Stimulated activated CD8-positive, alpha-beta memory T cell treated with anti-CD3 and anti-CD28 coated beads, Interleukin-7, amount 100 ng/mL, for 48 hours (primary cell): ENCODE measurements at places on chromosomes 11 and 22.
A peak's percentile ranks its signal among the peaks of the same experiment; 100 is the strongest.

GRCh38 chr11:72599325-72600117 lies 74.7 kb downstream of the PDE2A start:
- no peak for DNase-seq

DNA sequence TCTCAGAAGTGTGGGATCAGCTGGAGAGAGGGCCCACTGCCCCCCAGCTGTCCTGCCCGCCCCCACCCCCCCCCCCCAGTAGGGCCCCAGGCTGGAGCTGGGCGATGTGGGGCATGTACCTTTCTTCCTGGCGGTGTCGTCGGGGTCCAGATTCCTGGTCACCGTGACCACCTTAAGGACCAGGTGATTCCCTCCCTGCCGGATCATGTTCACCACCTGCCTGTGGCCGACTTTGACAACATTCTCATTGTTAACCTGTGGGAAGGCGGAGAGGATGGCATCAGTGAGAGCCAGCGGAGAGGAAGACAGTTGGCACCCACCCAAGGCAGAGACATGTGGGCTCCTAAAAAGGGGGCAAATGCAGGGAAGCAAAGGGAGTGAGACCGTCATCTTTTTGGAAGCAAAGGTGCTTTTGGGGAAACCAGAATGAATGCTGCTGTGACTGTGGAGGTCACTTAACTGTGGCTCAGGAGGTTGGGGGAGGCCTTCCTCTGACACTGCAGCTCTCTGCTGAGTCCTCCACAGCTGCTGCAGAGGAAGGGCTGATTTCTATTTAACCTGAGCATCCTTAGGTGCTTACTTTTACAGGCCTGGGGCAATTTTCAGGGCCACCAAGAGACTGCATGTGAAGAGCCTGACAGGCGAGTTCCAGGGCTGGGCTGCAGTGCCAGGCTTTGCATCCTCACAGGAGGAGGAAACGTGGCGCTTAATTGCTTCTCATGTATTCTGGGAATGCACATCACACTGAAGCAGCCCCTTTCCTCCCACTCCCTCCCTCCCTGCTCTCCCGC lies 104.5 kb downstream of the CTTN start:
- no peak for DNase-seq

GRCh38 chr11:78952175-78952574 lies 377.5 kb upstream of the NARS2 start:
- no peak for DNase-seq

DNA sequence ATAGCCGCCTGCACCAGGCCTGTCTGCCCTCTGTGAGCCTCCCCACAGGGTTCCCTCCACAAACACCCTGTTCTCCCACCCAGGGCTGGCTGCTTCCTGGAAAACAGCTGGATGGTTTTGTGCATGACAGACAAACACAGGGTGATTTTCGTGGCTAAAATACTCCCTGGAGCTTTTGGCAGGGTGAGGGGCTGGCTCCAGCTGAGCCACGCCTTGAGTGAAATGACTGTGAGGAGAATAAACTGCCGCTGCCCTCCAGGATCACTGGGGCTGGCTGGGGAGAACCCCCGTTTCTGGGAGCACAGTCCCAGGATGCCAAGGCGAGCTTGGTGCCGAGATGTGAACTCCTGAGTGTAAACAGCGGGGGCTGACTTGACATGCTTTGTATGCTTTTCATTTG lies 20.3 kb upstream of the PPP6R3 start:
- no peak for DNase-seq

DNA sequence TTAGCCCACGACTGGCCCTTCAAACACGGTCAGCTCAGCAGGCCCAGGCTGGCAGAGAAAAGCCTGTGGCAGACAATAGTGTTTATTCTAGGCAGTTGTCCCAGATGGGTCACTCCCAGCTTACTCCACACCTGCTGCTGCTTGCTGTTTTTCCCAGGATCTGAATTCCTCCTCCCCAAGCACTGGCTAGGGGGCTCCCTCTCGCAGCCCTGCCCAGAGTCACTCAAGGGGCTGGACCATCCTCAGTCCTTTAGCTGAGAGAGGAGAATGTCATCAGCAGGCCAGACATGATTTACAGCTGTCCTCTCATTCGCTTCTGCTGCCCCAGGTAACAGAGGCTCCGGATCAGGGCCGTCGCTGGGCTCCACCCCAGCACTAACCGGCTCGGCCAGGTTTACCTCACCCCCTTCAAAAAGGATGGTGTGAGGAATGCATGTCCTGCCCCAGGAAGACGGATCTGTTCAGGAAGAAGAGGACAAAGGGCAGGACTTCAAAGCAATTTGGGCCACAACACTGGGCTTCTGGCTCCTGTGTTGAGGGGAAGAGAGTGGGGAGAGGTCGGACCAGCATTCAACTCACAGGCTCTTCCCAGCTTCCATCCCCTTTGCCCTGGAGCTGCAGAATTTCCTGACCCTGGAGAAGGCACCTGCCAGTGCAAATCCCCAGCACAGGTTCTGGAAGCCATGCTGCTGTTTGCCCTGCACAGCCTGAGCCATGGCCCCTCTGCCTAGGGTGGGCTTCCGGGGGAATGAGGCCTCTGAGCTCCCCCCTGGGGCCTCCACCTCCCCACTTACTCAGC lies 59.7 kb upstream of the BARX2 start:
- no peak for DNase-seq

DNA sequence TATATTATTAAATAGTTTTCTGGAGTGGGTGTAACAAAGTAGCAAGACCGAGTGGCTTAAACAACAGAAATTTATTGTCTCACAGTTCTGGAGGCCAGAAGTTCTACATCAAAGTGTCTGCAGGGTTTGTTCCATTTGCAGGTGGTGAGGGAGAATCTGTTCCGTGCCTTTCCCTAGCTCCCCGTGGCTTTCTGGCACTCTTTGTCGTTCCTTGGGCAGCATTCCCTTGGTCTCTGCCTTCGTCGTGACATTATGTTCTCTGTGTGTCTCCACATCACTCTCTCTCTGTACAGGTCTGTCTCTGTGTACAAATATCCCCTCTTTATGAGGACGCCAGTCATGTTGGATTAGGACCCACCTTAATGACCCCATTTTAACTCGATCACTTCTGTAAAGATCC lies 38.2 kb downstream of the LDLRAD3 start:
- DNase-seq = no peak

- peak; percentile 68 for DNase-seq
Measured at GRCh38 chr11:64971421-64972233, at the start of gene MAJIN. TSS of gene MAJIN (minus strand) at chr11:64972108. CDS start at chr11:64959405, 12,703 bp downstream.

GRCh38 chr11:132187386-132187785 lies 817.0 kb downstream of the NTM start:
- no peak for DNase-seq

DNA sequence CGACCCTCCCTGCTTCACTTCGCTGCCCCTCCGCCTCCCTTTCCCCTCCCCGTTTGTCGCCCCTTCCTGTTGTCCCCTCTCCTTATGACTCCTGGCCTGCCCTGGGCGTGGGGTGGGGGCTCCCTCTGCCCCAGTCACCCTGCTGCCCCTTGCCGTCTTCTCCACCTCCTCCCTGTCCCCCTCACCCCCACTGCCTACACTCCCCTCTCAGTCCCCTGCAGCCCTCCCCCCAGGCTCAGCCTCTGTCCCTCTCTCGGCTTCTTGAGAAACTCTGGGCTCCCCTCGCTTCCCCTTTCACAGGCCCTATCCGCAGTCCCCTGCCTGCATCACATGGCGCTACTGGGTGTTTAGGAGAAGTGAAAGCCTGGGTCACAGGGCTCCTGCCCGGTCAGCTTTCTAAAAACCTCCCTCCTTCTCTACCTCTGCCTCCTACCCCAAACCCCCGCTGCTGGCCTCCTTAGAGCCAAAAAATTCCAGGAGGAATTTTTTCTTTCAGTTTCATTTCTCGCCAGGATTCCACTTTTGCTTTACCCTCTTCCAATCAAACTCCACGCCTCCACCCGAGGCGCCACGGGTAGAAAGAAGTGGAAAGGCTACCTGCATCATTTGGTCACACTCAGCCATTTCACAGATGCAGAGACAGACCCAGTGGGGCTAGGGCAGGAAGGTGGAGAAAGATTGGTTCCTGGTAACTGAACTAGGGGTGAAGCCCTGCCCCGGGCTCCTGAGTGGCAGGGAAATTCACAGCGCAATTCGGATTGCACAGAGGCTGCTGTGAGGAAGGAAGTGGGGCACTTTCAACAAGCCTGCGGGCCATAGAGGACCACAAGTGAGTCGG lies at the start of gene SLC15A3:
SLC15A3 (minus strand) TSS at position 273 of the 838 bp plus-strand sequence. CDS start 625 bp downstream, outside the sequence.
- no peak for DNase-seq

- DNase-seq = no peak
Measured at GRCh38 chr11:17244046-17244445, 32.5 kb upstream of the NUCB2 start.

DNA sequence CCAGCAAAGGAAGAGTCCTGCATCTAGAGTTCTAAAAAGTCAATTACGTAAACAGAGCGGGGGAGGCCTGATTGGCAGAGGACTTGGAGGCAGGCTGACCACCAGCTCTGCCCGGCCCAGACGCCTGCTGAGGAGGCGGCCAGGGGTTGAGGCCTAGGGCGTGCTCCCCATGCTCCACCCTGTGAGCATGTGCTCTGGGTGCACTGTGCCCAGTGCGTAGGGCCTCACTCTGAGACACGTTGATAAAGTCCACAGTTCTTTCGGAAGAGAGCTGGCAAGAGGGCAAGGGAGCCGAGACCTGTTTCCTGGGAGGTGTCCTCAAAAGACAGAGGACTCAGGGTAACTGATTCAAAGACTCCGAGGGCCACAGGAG lies 25.2 kb downstream of the GRIK4 start:
- DNase-seq = no peak

DNA sequence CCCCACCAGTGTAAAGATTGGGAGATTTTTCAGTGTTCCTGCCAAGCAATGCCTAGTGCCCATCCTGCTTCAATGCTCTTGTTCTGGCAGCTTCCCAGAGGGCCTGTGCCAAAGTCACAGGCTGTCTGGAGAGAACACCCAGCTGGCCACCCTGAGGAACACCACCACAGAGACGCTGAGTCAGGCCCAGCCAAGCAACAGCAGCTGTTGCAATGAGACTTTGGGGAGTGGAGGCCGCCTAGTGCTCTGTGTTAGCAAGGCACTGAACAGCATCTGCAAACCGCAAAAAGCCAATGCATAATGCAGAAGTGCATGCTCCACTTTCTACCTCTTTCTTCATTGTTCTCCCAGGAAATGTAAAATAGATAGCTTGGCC lies 168.1 kb downstream of the NXPE2 start:
- no peak for DNase-seq

DNA sequence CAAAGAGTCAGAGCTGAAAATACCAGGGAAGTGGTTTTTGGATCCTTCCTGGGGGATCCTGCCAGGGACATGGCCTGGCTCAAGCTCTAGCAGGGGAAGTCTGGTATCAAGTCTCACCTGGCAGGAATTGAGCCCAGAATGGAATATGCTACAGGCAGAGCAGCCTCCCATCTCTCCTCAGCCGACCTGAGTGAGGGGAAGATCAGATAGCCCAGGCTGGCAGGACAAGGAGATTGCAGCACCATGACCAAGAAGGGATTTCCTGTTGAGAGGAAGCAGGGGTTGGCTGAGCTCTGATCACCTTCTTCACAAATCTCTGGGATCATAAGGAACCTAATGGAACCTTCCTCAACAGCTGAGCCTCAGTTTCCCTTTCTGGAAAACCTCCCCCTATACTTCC lies 13.0 kb downstream of the OAF start:
- DNase-seq = no peak

GRCh38 chr22:22735695-22736611 lies 91.5 kb downstream of the GGTLC2 start:
- no peak for DNase-seq

GRCh38 chr11:34926101-34926830 lies 9.8 kb downstream of the PDHX start:
- DNase-seq = no peak

DNA sequence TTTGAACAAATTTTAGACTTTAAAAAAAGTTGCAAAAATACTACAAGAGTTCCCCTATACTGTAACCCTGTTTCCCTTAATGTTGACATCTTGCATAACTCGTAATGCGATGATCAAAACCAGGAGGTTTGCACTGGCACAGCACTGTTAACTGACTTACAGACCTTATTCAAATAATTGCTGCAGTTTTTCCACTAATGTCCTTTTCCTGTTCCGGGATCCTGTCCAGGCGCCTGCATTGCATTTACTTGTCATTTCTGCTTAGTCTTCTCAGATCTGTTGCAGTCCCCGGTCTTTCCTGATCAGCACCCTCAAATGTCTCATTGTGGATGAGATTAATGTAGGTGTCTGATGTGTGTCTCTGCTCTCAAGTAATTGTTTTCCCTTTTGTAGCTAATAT lies 32.0 kb downstream of the APLP2 start:
- DNase-seq = no peak
